Substantia nigra (tissue), 51 donors: ENCODE measurements at places on chromosomes 3 and 15.

DNA sequence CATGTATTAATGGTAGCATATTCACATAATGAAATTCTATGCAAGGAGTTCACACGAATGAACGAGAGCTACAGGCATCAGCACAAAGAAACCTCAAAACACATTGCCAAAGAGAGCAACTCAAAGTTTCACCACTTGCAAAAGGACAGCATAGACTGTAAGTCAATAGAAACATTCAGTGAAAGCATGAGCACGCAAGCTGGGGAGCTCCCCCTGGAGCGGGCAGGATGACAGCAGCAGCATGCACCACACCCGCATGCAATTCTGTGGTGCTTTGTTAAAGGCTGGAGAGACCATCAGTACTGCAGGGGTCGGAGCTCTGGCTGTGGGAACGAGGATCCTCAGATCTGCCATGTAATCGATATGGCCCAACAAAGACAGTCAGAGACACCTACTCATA is 18.7 kb downstream of the OCA2 start:
- DNase-seq: no peak

GRCh38 chr15:62758952-62759349 is 283.6 kb upstream of the TPM1 start:
- DNase-seq: no peak

DNA sequence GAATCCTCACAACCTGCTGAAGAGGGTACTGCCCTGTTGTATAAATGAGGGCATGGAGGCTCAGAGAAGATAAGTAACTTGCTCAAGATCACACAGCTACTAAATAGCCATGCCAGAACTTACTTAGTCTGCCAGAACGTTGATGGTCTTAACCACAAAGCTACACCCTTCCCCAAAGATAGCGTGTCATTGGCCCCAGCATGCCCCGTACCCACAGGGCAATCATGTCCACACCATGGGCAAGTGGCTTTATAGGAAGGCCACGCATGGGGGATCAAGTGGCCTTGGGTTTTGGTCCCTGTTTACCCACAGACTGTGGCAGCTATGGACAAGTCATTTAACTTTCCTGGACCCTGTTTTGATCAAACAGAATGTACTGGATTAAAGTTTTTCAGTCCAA is 15.9 kb upstream of the ARHGEF3 start:
- no peak for DNase-seq

DNA sequence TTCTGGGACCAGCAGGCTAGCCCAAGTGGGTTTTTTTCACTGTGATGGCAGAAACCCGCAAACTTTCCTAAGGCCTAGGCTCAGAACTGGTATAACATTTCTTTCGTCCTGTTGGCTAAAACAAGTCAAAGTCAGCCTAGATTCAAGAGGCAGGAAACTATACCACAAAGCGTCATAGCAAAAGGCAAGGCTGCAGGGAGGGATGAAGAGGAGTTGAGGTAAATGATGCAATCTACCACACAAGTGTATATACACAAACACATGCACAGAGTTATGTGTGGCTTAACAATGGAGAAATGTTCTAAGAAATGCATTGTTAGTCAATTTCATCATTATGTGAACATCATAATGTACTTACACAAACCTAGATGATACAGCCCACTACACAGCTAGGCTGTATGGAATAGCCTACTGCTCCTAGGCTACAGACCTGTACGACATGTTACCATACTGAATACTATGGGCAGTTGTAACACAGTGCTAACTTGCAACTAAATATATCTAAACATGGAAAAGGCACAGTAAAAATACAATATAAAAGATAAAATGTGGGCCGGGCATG is 225.6 kb downstream of the TBL1XR1 start:
- DNase-seq: no peak

GRCh38 chr15:90309020-90309419 is 43.1 kb upstream of the ZNF774 start:
- DNase-seq: no peak

GRCh38 chr3:142613491-142613890 is 17.3 kb downstream of the PLS1 start:
- DNase-seq: no peak

- DNase-seq: no peak
Measured at GRCh38 chr3:120451806-120452205, 1.0 kb upstream of the FSTL1 start.

DNA sequence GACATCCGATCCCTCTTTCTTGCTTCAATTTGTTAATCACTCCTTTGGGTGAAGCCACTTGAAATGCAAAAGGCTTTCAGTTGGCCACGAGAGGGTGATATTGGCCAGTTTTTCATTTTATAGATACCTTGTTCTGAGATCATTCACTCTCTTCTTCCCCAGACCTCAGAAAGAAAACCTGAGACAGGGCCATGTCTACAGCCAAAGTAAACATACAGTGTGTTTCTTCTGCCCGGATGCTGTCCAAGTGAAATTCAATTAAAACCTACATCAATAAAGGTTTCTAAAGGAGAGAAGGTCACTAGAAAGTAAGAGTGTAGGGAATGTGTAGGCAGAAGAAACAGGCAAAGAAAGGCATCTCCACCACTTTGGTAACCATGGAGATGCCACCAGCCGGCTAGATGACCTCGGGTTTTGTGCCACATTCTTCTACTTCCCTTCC is 39.5 kb upstream of the FMN1 start:
- DNase-seq: no peak
